ENCODE measurements at places on chromosomes 7 and 10. TPM values are rescaled to one million over a fixed set of nuclear protein-coding genes. Genes with fewer than 3 reads are reported as not detected.

TNKS2 gene
- 31.7 TPM for total RNA-seq

AKR1C3 gene
- 3.8 TPM for total RNA-seq

EGR2 gene
- 14.3 TPM for total RNA-seq

EPHA1 gene
- 0.21 TPM for total RNA-seq

GRCh38 chr7:129828989-129829736 is 123.6 kb downstream of the UBE2H start:
- DNase-seq, result no peak

DNA sequence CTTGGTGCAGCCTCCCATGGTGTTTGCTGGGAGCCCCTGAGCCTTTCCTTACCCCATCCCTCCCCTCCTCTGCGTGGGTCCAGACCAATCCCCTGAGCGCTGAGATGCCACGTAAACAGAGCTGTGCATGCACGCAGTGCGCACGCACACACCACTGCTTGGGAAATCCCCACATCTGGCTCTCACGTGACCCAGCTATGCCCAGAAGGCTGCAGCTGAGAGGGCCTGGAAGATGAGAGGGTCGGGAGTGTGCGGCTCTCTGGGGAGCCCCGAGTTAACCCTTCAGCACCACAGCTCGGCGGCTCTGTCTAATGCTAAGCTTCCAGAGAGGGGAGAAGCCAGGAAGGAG is 177.2 kb downstream of the SH3PXD2A start:
- peak; percentile 71 for DNase-seq

DNA sequence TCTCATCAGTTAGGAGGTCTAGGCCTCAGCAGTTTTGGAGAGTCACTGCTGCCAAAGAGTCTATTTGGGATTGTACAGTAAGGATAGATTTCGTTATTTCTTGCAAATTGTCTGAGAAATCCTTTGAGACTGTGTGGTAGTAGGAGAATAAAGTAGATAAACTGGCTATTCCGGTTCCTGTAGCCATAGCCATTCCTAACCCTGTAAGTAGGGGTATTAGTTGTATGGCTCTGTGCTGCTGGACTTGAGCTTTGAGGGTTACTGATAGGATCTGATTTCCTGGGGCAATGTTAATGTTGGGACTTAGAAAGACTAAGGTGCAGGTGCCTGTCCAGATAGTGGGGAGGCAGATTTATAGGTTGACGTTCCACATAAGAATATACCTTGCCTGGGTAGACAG is 36.1 kb upstream of the ZNF138 start:
- no peak for DNase-seq

GRCh38 chr7:44775383-44776107 is 20.9 kb upstream of the PPIA start:
- DNase-seq, result no peak

DNA sequence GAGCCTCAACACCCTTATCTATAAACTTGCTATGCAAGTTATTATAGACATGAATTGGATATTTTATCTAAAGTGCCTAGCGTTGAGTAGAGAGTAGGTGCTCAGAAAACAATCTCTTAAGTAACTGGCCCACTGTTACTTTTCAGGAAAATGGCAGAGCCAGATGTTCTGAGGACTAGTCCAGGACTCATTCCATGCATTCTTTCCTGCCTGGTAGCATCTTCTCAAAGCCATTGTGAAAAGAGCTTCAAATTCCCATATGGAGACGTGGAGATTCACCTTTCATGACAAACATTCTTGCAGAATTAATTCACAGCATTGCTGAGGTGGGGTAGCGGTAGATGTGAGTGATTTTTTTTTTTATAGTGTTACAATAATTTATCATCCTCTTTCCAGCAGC is 35.9 kb upstream of the ITPRID1 start:
- DNase-seq, result no peak

GRCh38 chr10:36170943-36171501 is 528.9 kb upstream of the FZD8 start:
- no peak for DNase-seq

DNA sequence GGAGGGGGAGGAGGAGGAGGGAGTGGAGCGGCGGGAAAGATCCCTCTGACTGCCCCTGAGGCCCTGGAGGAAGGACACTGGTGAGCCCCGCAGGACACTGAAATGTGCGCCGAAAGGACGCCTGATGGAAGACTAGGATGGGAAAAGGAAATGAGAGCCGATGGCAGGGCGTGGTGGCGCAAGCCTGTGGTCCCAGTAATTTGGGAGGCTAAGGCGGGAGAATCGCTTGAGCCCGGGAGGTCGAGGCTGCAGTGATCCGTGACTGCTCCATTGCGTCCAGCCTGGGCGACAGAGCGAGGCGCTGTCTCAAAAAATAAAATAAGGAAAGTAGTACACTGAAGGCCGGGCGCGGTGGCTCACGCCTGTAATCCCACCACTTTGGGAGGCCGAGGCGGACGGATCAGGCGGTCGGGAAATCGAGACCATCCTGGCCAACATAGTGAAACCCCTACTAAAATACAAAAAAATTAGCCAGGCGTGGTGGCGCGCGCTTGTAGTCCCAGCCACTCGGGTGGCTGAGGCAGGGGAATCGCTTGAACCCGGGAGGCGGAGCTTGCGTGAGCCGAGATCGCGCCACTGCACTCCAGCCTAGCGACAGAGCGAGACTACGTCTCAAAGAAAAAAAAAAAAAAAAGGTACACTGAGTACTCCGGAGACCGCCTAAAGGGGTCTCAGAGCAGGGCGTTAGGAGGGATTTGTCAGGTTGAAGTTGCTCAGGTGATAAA is 561 bp upstream of the HNRNPF start:
- DNase-seq, result peak; percentile 79

DNA sequence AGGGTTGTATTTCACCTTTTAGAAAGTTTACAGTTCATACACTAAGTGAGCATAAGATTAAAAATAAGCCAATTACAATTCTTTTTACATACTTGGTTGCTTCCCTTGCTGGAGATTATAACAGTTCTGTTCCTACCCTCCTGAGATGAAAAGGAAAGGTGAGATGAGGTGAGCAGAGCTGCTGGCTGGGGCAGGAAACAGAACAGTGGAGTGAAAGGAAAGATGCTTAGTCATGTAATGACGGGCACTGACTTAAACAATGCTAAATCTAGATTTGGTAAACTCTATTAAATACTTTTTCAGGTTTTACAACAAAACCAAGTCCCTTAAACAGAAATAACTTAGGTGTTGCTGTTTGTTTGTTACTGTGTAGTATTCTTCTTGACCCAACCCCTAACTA is 19.9 kb upstream of the ZEB1 start:
- no peak for DNase-seq

DNA sequence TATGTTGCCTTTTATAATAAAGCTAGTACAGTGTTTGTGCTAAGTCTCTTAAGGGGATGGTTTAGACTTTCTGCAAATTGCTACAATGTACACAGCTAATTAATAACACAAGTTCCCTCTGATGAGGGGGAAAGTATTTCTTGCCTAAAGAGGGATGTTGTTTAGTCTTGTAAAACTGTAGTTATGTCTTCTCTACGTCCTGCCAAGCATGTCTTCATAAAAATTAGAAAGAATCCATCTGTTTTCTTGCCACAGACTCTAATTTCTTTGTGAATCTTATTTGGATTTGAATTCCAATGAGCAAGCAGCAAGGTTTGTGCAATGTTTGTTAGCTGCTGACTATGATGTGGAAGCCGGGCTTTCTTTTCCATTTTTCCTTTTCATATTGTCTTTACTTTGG is 28.2 kb downstream of the ADARB2 start:
- DNase-seq, result no peak

GRCh38 chr10:112039823-112040222 is 143.7 kb downstream of the GPAM start:
- DNase-seq, result no peak

GRCh38 chr7:159148430-159149395 is 4.0 kb upstream of the VIPR2 start:
- DNase-seq, result no peak

DNA sequence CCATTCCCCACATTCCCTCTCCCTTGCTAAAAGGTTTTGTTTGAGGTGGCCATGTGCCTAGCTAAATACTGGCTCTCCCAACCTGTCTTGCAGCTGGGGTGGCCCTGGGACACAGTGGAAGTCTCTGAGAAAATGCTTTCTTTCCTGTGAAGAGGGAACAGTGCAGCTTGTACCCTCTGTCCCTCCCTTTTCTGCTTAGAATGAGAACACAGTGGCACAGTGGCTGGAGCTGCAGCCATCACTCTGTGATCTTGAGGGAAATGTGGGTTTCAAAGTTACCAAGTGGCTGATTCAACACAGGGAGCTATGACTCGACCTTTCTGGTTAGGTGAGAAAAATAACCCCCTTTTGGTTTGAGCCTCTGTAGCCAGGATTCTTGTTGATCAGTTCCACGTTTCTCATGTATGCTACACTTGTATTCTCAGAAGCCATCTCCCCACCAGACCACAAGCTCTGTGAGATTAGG is 62.7 kb upstream of the CARD11 start:
- DNase-seq, result peak; percentile 80

DNA sequence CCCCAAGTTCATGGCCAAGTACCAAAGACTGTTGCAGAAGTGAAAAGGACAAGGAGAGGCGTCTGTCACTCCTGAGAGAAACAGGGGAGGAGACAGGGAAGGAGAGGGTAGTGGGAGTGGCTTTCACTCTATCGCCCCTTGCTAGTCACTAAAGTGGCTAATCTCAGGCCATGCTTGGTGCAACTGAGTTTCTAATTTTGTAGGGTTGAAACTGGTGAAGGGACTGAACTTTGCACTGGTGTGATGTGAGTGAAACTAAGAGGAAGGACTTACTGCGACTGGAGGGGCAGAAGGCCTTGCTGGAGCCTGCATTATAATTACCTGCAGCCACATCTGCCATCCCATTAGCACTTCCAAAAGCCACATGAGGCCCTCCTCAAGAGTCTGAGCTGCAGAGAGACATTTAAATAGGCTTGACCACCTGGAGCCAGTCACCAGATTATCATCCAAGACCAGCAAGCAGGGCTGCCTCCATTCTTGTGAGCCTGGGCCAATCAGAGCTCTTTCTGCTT is 107.2 kb upstream of the EEPD1 start:
- no peak for DNase-seq

DNA sequence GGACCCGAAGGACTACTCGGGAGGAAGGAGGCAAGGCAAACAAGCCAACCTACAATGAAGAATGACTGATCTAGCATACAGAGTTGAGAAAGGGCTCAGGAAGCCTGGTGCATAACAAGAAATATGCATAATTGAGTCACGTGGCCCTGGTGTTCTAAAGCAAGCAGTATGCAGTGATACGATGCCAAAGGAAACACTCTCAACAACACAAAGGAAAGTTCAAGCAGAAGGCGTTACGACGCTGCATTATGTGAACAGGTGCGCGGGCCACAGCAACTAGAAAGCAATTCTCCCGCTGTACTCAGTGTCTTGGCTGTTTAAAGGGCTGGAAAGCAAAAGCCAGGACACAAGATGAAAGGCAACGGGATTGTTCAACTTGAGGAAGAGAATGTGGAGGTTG is 100.8 kb downstream of the PRTFDC1 start:
- DNase-seq, result no peak

GRCh38 chr7:37816922-37817590 is 31.3 kb upstream of the NME8 start:
- DNase-seq, result no peak

DNA sequence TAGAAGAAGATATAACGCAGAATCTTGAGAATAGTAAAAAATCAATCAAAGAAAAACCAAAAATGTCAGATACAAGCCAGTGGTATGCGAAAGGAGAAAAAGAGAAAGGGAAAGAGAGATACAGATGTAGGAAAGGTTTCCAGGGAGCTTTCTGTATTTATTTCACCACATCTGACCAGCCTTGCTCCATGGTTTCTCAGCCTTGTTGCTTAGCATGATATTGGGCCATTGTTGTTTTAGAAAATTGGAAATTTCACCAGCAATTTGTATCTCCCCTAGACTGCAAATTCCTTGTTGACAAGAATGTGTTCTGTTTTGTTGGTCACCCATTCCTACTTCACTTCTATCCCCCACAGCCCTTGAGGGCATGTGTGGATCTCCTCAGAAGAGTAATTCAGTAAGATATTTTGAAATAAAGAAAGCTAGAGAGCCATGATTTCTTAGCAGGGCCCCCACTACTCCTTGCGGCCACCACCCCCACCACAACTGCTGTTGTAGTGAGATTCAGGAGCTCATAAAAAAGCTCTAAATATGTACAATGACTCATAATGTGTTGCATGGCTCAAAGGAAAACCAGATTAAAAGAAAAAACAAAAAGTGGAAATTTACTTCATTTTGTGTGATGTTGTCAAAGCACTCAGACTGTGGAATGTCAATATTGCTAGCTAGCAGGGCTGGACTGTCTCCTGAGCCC is 138.7 kb downstream of the CHRM2 start:
- no peak for DNase-seq

DNA sequence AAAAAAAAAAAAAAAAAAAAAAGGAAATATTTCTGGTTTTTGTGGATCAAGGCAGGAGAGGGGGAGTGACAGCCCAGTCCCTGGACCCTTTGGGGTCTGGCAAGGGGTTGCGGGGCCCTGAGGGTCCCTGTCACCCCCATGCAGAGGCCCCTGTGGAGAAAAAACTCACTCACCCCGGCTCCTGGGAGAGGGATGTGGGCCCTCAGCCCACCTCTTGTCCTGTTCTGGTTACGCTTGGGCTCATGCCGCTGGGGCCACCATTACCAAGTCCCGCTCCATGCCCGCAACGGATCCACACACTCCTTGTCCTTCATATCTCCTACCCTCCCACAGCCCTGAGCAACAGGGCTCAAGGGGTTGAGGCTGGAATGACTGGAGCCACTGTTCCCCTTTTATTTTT is 1.0 kb upstream of the TMEM184A start:
- no peak for DNase-seq

DNA sequence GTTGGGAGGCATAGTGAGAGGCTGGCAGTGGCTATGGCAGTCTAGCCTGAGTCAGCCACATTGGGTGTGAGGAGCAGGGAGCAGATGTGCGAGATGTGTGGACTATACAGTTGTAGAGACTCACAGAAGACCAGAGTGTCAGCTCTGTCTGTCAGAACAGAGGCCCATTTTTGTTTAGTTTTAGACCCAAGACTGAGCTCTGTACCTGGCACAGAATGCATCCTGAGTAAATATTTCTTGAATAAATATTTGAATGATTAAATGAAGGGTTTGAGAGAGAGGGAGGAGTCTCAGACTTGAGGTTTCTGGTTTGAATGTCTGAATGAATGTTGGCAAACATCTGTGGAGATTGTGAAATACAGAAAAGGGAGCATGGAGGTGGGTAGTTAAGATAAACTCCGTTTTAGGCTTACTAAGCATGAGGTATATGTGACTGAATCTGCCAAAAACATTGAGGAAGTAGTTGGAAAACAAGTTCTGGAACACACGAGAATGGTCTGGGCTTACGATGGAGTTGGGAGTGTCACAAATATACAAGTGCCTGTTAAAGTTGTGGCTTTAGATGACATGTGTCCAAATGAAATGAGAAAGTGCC is 3.6 kb downstream of the SEC23IP start:
- DNase-seq, result no peak

DNA sequence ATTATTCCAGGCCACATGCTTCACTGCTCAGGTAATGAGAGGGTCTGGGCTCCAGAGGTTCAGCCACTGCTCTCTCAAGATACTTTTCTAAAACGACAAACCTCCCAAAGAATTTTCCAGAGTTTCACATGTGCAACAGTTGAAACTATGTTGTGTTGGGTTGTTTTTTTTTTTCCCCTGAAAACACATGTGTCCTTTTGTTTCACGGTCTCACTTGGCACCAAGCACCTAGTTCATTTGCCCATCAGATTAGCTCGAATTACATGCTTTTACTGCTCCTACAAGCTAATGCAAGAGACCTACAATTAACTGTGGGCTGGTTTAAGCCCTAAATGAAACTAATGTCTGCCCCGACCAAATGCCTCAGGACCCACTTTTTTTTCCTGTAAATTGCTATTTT is 313.3 kb downstream of the FGFR2 start:
- DNase-seq, result no peak

- no peak for DNase-seq
Observed at GRCh38 chr10:128137877-128138276, 11.7 kb upstream of the MKI67 start.
